NCI-H1048 (cell line): ENCODE measurements at places on chromosomes 7 and 10.

- peak; percentile 62 for DNase-seq
These were observed 427.9 kb upstream of the CELF2 start for GRCh38 chr10:10589540-10590303.

DNA sequence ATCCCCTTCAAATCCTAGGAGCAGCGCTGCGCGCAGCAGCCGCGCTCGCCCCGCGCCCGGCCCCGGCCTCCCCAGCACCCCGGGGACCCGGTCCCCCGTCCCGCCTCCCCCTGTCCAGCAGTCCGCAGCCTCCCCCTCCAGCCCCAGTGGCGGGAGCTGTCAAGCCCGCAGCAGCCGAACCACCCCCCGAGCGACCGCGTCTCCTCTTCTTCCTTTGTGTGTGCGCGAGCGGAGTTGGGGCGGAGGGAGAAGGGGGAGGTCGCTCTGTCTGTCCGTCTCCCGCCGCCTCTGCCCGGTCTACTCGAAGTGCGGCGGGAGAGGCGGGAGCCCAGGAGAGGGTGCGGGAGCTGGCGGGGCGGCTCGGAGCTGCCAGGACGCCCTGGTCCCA is 375 bp upstream of the CHN2 start:
- no peak for DNase-seq

GRCh38 chr10:123069246-123069986 is 60.6 kb downstream of the ACADSB start:
- DNase-seq: no peak

- DNase-seq: no peak
These were observed 11.7 kb downstream of the LRRC20 start for GRCh38 chr10:70370766-70371165.

- DNase-seq: no peak
These were observed 311.4 kb upstream of the LRGUK start for GRCh38 chr7:133815611-133816210.

GRCh38 chr10:13338390-13339110 is 9.5 kb downstream of the SEPHS1 start:
- DNase-seq: no peak

- DNase-seq: no peak
These were observed 314.7 kb downstream of the BICC1 start for GRCh38 chr10:58827381-58827780.

GRCh38 chr7:74400420-74401136 is 53.1 kb upstream of the GTF2IRD1 start:
- DNase-seq: no peak

DNA sequence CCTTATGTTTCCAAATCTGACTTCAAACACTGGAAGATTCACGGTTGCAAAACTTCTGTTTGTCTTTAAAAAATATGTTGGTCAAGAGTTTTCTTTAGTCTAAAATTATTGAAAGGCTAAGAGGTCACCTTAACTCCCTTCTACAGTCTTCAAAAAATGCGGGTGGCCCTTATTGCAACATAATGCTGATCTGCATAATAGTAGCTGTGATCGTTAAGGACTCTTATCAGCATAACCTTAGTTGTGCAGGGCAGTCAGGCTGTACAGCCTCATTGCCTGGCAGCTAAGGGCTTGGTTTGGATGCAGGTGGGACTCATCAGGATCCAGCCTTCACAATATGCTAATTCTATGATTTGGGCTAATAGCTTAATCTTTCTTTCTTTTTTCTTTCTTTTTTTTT is 15.0 kb downstream of the KIAA1217 start:
- no peak for DNase-seq

- DNase-seq: no peak
These were observed 72.5 kb downstream of the CUL2 start for GRCh38 chr10:35017608-35018007.

- DNase-seq: no peak
These were observed 46.3 kb downstream of the EGFR start for GRCh38 chr7:55065079-55065478.

DNA sequence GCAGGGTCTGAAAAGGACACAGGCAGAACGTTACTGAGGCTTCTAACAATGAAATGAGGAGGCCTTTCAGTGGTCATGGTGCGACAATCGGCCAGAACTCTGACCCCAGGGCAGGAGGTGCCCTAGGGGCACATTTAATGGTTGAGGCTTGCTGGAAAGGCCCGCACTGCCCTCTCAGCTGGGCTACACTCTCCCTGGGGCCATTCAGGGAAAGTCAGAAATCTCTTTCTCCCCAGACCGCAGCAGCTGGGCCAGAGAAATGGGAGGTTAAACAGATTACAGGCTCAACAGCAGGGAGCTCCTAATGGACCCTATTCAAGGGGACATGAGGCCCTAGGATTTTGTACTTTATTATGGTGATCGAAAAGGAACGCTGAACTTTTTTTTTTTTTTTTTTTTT is 85.6 kb upstream of the FGFR2 start:
- no peak for DNase-seq

- no peak for DNase-seq
These were observed 26.9 kb downstream of the PAXIP1 start for GRCh38 chr7:154975984-154976383.

DNA sequence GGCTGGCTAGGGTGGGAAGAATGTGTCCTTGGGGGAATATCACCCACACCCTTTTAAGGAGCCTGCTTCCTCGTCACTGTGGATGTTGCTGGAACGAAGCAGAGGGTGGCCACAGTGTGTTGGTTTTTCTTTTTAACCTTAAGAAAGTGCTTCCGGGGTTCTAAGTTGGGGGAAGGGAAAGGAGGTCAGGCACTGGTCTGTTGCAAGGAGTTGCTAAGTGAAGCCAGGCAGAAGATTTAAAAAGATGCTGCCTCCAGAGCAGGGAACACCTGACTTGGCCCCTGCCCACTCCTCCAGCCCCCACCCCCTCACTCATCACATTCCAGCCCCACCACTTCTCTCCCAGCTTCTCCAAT is 213.1 kb downstream of the EMX2 start:
- DNase-seq: no peak

GRCh38 chr10:58529077-58529728 is 16.5 kb downstream of the BICC1 start:
- no peak for DNase-seq

GRCh38 chr7:83290211-83290610 is 127.5 kb upstream of the PCLO start:
- no peak for DNase-seq

DNA sequence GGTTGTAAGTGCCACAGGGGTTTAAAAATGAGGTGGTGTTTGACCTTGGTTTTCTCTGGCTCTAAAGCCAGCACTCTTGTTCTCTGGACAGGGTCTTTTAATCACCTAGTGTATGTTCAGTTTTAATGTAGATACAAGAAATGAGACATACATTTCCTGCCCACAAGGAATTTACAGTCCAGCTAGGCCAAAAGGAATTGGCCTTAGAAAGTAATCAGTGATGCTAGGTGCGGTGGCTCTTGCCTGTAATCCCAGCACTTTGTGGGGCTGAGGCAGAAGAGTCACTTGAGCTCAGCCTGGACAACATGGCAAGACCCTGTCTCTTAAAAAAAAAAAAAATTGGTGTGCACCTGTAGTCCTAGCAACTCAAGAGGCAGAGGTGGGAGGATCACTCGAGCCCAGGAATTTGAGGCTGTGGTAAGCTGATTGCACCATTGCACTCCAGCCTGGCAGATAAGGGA is 100.2 kb downstream of the LRMDA start:
- DNase-seq: no peak
